ENCODE measurements at places on chromosomes 2 and 18.

DNA sequence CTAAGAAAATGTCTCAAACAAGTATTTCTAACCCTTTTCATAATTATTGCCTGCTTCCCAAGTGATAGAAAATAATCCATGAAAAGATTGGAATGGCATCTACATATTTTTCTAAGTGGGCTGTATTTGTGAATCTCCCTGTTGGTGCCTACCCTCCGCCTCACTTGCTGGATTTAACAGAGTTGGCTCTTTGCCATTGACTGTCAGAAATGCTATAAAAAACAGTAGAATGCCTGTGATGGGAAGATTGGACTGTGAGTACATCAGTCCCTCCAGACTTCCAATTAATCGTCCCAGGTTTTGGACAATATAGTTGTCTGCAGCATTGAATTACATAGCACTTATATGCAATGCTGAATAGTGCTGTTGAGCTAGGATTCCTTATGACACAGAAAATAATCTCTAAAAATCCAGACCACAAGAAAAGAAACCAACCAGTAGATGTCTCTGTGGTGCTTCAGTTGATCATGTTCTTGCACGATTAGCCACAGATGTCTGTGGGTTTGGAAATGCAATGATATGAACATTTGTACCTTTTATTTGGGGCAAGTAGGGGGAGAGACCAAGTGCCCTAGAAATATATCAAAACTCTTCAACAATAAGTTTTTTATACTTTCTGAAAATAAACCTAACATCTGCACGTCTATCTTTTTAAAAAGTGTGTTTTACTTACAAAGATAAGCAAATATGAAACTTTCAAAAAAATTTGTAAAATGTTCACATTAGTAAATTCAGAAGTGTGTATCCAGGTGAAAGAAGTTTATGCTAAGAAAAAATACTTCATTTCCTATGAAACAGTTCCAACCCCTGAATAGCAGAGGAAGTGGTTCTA lies 88.5 kb downstream of the DYNAP start:
- no peak for DNase-seq

GRCh38 chr2:12821656-12822055 lies 104.9 kb downstream of the TRIB2 start:
- DNase-seq: no peak

DNA sequence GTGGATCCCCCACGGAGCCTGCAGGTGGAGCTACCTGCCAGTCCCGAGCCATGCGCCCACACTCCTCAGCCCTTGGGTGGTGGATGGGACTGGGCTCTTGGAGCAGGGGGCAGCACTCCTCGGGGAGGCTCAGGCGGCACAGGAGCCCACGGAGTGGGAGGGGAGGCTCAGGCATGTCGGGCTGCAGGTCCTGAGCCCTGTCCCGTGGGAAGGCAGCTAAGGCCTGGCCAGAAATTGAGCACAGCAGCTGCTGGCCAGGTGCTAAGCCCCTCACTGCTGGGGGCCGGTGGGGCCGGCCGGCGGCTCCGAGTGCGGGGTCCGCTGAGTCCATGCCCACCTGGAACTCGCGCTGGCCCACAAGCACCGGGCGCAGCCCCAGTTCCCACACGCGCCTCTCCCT lies 91.7 kb upstream of the ACVR1 start:
- DNase-seq: no peak

- no peak for DNase-seq
These were observed 74.7 kb downstream of the EIPR1 start for GRCh38 chr2:3302751-3303582.

- DNase-seq: no peak
These were observed 24.6 kb upstream of the DNAH6 start for GRCh38 chr2:84491741-84492140.

DNA sequence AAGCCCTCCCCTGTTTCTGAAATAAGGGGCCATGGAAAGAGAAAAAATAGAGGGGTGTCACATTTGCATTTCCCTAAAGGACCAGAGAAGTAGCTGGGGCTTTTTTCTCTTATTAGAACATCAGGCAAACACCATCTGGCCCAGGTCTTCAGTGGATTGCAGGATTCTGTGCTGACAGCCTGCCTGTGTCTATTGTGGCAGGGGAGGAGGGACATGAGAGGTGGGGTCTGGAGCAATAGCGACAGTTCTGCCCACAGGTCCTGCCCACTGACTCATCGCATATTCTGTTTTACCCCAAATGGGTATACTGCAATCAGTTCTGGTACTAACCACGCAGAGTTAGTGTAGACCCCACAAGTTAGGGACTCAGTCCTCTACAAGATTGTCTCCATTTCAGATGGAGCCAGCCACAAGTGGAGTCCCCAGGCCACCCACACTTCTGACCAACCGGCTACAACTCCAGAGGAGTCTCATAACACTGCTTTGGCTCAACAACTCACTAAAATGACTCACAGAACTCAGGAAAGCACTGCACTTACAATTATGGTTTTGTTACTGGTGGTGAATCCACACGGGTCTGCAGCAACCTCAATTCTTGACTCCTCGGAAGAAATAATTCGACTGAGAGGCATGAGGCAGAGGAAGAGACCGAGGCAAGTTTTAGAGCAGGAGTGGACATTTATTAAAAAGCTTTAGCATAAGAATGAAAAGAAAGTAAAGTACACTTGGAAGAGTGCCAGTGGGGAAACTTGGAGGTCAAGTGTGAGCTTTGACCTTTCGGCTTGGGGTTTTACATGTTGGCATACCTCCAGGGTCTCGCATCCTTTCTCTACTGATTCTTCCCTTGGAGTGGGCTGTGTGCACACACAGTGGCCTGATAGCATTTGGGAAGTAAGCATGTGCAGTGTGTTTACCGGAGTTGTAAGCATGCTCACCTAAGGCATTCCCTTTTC lies 146.4 kb upstream of the SPATS2L start:
- DNase-seq: no peak

DNA sequence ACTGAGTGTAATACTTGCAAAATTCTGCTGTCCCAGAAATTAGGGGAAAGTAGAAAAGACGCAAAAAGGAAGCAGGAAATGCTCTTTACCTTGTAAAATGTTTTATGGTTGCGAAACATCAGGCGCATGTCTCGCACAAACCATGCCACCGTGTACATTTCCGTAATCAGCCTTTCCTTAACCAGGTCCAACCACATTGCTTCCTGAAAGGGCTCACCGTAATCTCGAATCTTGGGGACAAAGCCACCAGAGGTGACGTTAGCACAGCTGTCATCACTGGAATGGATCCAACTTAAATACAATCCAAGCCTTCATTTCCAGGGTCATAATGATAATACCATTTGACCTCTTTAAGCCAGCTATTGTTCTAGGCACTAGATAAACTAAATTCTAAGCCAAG lies 49.3 kb downstream of the SP110 start:
- DNase-seq: no peak

DNA sequence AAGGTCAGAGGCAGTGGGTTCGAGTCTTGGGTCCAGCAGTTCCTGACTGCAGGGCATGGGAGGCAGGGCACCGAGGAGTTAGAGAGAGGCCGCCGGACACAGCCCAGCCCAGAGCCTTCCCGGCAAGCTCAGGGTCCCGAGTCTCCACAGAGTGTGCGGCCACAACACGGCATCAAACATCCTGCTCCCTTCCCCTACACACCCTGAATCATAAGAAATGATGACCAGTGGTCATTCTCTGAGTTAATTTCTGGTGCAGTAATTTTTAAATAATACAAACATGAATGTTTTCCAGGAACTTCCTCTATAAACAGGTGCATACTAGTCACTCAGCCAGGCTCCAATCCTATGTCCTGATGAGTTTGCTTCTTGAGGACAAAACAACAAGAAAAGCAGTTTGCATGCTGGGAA lies 118.0 kb downstream of the PXDN start:
- DNase-seq: no peak

DNA sequence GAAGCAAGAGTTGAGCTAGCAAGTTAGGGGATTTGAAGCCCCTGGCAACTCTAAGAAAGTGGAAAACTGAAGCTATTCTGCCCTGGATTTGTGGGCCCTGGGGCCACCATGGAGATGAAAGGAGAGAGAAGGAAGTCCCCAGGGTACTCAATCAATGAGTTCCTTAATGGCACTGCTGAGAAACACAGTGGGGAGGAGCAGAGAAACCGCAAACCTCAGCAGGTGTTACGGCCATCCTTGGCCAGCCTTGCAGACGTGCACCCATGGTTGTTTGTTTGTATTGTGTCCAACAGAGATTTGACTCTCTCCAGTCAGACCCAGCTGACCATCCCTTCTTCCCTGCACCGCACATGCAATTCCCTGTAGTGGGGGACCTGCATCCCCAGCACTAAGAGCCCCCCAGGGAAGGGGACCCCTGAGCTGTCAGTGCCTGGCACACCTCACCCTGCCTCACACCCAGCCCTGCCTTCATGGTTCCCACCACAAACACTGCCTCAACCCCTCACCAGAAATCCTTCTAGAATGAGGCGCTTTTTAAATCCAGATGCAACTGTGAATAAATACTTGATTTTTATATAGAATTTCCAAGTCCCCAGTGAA lies 255.3 kb downstream of the SH3BP4 start:
- DNase-seq: no peak

DNA sequence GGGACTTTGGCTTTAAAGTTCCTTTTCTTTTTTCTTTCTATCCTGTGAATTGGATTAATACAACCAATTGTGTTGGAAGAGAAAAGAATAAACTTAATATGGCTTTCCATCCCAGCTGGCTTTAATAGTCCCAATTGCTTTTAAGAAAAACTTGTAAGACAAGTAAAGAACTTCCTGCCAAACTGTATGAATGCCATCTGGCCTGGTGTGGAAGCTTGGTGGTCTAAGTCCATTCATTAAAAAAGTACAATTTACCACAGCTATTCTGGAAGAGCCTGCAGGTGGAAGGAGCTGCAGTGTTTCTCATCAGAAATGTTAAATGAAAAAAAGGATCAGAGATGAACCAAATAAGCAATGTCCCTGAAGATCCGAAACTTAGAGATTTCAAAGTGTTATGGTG lies 103.9 kb downstream of the KLHL14 start:
- no peak for DNase-seq

DNA sequence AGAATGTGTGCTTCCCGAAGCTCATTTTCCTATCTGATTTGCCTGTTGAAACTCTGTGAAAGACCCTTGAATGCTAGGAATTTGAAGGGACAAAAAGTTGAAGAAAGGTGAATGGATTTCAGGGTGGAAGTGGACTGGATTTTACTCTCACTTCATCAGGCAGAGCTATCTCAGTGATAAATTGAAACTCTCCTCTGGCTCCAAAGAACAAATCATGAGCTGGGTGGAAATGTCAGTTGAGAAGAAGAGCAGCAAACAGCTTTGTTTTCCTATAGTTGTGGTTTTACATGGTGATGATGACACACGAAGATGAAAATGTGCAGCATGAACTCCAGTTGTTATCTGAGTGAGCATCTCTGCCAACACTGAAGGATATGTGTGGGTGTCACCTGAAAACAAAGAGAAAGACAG lies 34.4 kb downstream of the CD28 start:
- DNase-seq: no peak

- DNase-seq: no peak
These were observed at the start of gene TCF7L1 for GRCh38 chr2:85132834-85133637. Gene TCF7L1 (plus strand): TSS chr2:85133392. CDS start chr2:85133685, 293 bp downstream.

- DNase-seq: no peak
These were observed 7.7 kb downstream of the STAT1 start for GRCh38 chr2:191006297-191006696.

DNA sequence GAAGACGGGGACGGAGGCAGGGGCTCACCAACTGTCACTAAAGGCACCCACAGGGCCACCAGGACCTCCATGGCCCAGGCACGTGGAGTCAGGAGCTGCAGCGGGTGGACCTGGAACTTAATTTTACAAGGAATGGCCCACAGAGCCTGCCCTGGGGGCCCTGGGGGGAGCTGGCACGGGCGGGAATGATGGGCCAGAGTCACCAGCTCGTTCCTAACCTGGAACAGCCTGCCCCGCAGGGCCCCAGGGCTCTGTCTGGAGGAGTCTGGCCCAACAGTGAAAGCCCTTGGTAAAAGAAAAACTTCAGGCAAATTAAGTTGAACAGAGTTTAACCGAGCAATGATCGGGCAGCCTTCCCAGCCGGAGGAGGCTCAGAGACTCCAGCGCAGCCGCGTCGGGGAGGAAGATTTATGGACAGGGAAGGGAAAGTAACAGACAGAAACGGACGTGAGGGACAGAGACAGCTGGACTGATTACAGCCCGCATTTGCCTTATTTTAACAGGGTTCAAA lies 118.4 kb upstream of the TMEM18 start:
- DNase-seq: no peak

- DNase-seq: no peak
These were observed 186.4 kb upstream of the SLC39A10 start for GRCh38 chr2:195470622-195471021.

DNA sequence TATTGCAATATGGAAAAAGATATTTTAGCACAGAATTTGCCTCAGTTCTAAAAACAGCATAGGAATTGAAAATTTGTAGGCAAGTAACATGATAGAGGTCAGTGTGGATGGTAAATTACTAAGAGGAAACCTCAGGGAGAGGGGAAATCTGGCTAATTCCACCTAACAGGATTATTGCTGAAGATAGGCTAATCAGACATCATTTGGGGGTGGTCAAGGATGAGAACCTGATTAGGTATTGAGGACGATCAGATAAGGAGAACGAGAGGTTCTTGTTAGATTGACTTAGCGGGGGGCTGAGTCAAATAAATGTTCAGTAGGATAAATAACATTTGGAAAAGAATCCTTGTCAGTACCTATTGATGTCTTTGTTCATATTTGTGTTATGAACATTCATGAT lies 543.2 kb upstream of the LRRTM4 start:
- no peak for DNase-seq

- no peak for DNase-seq
These were observed 90.9 kb downstream of the ANKRD44 start for GRCh38 chr2:197219636-197220035.

- DNase-seq: no peak
These were observed 237.0 kb upstream of the CDH20 start for GRCh38 chr18:61096226-61096625.

DNA sequence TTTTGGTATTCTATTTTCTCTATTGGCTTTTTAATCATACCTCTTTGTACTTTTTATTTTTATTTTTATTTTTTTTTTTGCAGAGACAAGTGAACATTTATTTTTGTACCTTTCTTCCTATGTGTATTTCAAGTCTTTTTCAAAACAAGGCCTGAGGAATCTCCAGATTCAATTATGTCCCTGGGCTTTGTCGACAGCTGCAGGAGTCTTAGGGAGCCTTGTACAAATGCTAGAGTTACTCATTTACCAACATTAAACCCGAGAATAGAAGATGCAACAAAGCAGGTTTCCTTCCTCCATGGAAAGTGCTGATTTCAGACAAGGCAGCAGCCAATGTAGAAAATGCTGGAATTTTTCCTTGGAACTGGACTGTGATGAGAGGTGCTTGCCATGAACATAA lies 242.8 kb downstream of the TNS1 start:
- no peak for DNase-seq

GRCh38 chr2:127161176-127162136 lies 54.5 kb upstream of the BIN1 start:
- no peak for DNase-seq

GRCh38 chr18:32851936-32852335 lies 79.1 kb upstream of the KLHL14 start:
- DNase-seq: no peak

- DNase-seq: no peak
These were observed 28.4 kb downstream of the DNAJC10 start for GRCh38 chr2:182744490-182744889.

DNA sequence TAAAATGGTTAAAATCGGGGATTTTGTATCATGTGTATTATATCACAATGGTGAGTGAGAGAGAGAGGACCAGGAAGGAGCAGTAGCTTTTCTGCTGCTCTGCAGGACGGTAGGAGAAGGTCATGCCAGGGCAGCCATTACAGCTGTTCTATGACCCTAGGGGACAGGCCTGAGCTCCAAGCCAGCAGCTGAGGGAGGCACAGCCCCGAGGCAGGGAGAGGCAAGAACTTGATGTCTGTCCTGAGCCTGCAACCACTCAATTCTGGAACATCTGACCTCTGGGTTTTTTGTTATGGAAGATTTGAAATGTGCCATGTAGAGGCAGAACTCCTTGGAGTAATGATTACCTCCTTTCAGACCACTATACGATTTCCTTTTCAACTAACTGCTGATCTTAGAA lies 135.8 kb upstream of the SH3BP4 start:
- DNase-seq: no peak

Data from stimulated activated CD8-positive, alpha-beta memory T cell treated with anti-CD3 and anti-CD28 coated beads, Interleukin-15, amount 100 ng/mL, for 24 hours (primary cell).